ENCODE measurements at places on chromosomes 16 and 17.

- no peak for DNase-seq
These were observed 37.1 kb downstream of the OR1D5 start for GRCh38 chr17:3026125-3026855.

GRCh38 chr17:43760254-43760852, 1.8 kb upstream of the SOST start:
- peak; percentile 69 for DNase-seq

DNA sequence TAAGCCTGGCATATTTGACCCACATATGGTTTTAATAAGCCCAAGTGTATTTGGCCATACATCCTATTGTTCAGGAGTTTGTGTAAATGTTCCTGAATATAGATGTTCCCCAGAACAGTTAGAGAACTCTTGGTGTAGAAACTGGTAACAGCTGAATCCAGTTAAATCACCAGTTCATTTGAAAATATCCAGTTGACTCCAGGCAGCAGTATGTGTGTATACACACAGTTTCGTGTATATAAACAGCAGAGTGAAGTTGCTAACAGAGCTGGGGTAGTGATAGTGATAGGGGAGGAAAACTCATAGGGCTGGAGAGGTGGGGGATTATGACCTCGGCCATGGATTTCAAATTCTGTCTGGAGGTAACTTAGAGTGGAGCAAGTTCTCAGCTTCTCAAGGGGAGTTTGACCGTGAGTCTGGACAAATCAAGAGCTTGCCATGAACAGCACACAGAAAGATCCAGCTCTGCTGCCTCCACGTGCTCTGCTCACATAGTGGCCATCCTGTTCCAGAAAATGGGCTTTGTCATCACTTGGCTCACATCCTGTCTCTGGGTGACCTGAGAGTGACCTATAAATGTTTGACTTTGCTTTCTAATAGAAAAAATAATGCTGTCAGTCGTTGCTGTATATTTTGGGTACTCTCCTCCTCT, 30.6 kb upstream of the MMD start:
- DNase-seq = no peak

GRCh38 chr17:81295676-81296381, 722 bp upstream of the SLC38A10 start:
- DNase-seq = no peak
